ENCODE measurements at places on chromosomes 11 and 22.

- no peak for DNase-seq
Measured at GRCh38 chr22:29733362-29734201, 13.8 kb downstream of the CABP7 start.

DNA sequence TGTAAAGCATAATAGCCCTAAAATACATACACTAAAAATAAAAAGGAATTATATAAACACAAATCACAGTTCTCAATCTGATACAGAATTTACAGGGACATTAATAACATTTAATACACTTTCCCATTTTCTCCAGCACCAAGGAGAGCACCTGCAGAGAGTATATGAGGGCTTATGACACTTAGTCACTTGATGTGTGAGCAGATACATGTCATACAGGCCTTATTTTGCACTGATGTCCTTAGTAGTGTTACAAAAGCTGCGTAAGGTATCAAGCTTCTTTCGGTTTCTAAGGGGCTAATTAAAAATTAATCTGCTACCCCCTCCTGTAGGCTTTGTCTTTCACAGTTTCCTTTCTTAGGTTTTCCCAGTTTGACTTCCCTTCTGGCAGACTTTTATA, 61.3 kb downstream of the TRIM44 start:
- DNase-seq: no peak

GRCh38 chr11:69145050-69145380, 10.7 kb upstream of the SMIM38 start:
- DNase-seq: no peak

- DNase-seq: no peak
Measured at GRCh38 chr11:44018829-44019228, 29.0 kb upstream of the ACCSL start.

DNA sequence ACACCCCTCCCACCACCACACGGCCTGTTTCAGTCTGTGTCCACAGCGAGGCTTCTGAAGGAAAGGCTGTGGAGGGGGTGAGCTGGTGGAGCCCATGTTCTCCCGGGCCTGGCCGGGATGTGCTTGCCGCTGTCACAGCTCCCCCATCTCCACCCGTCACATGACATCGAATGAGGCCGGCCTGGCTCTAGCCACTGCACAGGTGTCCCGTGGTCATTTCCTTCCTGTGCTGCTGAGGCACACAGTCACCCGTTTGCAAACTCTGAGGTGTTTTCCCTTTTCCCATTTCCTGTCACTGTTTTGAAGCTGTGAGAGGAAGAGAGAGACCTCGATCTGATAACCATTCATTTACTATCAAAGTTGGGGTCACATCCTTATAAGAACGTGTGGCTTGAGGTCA, 55.7 kb upstream of the CLDN5 start:
- peak; percentile 9 for DNase-seq

GRCh38 chr22:20528405-20528978, 21.1 kb downstream of the MED15 start:
- DNase-seq: no peak

DNA sequence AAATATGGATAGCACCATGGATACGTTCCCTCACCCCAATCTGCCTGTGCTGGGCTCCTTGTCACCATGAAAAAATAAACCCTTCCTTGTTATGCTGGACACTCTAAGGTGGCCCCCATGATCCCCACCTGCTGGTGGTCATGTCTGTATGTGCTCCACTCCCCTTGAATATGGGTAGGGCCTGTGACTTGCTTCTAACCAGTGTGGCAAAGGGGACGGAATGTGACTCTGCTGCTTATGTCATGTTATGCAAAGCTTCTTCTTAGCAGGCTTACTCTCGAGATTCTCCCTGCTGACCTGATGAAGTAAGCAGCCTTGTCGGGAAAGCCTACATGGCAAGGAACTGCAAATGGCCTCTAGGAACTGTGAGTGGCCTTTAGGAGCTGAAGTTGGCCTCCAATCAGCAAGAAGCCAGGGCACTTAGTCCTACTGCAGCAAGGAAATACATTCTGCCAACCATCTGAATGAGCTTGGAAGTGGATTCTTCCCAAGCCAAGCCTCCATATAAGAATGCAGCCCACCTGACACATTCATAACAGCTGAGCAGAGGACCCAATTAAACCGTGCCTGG, 159.9 kb downstream of the CCDC34 start:
- DNase-seq: no peak

GRCh38 chr11:8503910-8504364, 90.1 kb downstream of the STK33 start:
- DNase-seq: no peak

DNA sequence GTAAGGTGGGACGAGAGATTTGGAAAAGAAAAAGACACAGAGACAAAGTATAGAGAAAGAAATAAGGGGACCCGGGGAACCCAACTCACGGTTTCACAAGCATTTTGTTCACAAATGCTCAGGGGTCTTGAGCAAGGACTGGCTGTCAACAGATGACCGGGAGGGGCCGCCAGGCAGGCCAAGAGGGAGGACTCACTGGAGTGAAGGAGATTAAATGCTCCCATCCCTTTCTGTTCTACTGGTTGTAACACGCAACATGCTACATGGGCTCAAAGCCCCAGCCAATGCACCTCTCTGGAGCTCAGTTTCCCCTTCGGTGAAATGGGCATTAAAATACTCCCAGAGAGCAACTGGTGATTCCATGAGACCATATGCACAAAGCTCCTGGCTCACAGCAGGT, 13.4 kb downstream of the SHANK2 start:
- DNase-seq: no peak

DNA sequence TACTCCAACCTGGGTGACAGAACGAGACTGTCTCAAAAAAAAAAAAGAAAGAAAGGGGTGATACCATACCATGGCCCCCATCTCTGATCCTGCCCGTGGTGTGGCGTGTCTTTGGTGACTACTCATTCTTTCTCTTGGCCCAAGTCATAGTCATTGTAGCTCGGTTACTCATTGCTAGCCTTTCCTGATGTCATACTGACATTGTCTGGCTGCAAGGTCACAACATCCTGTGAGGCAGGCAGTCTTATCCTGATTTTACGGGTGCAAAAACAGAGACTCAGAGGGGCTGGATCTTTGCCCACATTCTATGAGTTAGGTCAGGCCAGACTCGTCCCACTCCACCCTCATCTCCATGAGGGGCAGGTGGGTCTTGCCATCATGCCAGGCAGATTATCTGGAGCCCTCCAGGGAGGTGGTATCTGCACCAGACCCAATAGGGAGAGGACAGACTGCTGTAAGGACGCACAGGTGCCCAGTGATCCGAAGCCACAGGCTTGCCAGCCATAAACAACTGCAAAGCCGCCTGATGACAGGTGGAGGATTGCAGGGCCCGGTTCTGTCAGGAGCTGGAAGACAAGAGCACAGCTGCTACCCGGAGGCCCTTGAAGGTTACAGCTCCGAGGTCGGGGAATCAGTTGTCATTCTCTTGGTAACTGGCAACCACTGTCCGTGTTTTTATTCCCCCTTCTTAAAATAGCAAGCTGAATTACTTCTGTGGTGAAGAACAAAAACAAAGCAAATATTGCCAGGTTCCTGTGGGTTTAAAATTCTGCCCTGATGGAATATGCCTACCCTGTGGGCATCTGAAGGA, 13.8 kb downstream of the TOM1 start:
- no peak for DNase-seq

GRCh38 chr11:7612056-7612660, 61.1 kb downstream of the CYB5R2 start:
- no peak for DNase-seq

- DNase-seq: no peak
Measured at GRCh38 chr22:35634943-35635540, 13.2 kb upstream of the APOL6 start.
